CD8-positive, alpha-beta memory T cell (primary cell): ENCODE measurements at places on chromosomes 11 and 22.

DNA sequence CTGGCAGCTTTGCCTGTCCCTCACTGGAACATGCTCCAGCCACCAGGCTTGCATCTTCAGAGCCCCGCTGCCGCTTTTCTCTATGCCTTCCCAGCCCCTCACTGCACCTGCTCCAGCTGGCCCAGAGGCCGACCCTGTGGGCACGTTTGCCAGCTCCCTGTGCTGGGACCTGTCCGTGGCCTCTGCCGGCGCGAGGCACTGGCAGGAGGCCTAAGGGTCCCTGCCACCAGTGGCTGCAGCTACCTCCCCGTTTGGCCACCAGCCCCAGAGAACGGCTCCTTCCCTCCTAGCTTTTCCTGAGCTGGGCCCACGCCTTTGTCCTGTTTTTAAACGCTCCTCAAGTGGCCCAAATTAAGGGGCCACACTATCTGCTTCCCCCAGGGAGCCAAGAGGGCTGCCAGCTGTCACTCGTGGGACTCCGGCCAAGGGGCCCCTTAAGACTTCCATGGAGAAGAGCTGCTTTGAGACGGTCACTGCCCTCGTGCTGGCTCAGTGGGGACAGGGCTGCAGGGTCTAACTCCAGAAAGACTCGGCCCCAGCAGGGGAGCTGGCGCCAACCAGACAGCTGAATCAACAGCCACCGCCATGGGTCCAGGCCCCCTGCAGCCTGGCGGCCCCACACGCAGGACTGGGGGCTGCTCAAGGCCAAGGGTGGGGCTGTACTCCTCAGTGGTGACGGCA, 24.6 kb upstream of the WNT7B start:
- no peak for DNase-seq

GRCh38 chr11:61585115-61585514, 4.2 kb upstream of the SYT7 start:
- no peak for DNase-seq

- DNase-seq, result no peak
Measured at GRCh38 chr11:67666303-67666645, 8.1 kb downstream of the ALDH3B2 start.

DNA sequence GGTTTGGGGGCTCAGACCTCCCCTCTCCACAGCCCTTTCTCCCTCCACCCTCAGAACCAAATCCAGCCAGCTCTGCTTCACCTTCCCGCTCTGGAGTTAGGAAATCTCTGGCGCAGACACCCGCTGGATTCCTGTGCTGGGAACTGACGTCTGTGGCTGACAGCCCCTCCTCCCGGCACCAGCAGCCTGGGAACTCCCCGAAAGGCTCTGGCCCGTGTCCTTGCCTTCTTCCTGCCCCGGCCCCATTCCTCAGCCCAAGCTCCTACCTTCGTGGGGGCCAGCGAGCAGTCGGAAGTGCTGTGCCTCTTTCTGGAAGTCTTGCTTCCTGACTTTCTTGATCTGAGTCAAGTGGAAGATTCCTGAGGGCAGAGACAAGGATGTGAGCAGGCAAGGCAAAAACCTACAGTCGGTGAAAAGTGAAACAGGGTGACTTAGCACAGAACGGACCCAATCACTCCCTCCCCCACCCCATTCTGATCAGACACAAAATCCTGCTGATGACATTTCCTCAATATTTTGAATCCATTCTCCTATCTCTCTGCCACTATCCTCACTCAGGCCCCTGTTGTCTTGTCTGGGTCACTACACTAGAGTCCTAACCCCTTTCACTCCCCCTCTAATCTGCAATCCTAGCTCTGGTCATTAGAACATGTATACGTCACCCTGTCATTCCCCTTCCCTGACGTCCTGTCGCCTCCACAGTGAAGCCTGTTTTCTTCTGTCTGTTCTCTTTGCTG, 34.1 kb downstream of the CHRDL2 start:
- DNase-seq, result no peak

DNA sequence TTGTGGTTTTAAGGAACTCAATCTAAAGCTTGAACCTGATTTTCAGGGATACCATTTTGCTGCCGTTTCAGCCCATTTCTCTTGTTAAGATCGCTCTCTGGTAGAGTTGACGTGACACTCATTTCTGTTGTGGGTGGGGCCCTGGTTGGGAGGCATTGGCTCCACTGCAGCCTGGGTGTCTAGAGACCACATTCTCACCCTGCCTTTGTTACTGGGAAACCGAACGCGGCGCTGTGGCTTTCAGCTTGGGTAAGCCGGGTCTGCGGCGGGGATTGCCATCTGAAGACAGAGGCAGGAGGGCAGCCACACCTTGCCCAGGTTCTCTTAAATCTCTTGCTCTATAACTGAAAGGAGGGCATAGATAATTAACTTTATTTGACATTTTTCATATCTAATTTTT, 3.2 kb downstream of the EHF start:
- DNase-seq, result no peak

- DNase-seq, result no peak
Measured at GRCh38 chr11:113341388-113342165, 27.2 kb downstream of the TTC12 start.

- DNase-seq, result no peak
Measured at GRCh38 chr11:2248762-2249161, 21.6 kb downstream of the ASCL2 start.

DNA sequence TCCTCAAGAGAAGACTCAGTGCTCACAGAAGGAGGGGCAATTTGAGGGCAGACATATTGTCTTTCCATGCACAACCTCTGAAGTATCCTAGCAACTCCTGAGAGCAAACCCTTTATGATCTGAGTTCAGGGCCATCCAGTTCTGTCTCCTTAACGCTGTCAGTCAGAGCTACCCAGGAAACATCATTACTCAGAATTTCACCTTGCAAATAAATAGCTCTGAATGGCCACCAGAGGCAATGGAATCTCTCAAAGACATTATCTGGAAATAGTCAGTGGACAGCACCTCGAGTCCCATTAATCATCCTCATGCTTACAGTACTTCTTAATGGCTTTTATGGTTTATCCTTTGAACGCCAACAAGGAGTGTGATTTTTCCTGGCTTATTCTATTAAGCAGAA, 656.1 kb downstream of the OPCML start:
- DNase-seq, result no peak

DNA sequence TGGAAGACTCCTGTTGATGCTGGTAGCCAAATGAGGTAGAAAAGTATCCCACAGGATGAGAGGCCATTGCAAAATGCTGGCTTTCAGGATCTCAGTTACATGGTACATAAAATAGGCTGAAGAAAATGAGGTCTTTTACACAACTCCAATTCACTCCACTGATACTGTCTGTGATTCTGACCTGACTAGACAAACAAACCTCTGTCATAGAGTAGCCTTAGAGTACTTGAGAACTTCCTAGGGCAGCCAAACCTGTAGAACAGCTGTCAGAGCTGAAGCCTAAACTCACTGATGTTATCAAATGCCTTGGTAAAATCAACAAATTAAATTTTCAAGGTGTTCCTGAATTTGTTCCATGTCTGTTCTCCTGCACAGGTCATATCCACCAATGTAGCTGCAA, 26.2 kb upstream of the POGLUT3 start:
- no peak for DNase-seq

GRCh38 chr11:31786996-31787685, 24.0 kb downstream of the PAX6 start:
- no peak for DNase-seq

- DNase-seq, result no peak
Measured at GRCh38 chr11:32231909-32232493, 141.1 kb downstream of the RCN1 start.
